Nephron progenitor cell (in vitro differentiated cells): ENCODE measurements at places on chromosomes 5 and 9.

GRCh38 chr5:111649516-111649915 lies 107.5 kb downstream of the NREP start:
- no peak for DNase-seq

DNA sequence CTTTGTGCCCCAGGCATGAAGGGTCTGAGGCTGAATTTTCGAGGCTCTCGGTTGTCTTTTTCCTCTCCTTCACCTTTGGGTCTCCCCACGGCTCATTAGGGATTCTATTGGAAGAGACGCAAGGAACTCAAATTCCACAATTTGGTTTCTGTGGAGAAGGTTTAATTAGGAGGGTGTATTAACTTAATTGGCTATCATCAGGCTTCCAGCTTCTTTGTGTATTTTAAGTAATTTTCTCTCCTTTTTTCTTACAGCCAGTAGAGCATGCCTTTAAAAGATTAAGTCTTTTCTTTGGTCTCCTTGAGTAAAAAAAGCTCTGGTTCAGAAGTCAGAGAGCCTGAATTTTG lies 115.4 kb downstream of the PDZD2 start:
- no peak for DNase-seq

- DNase-seq = no peak
These were observed 17.4 kb downstream of the GPX3 start for GRCh38 chr5:151037561-151038411.

DNA sequence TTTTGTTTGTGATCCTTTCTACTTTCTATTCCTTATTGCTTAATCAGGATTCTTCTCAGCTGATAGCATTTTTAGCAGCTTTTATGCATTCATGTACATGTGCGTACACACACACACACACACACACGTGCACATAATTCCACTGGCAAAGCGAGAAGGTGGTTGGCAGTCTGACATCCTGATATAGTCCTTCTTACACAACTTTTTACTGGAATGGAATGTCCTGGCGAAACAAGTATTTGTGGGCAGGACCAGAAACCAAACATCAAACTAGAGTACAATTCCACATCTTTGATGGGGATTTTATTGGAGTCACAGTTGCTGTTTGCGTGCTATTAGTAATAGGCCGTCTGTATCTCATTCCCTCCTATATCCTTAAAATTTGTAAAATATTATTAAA lies 356.5 kb downstream of the CCDC171 start:
- DNase-seq = no peak

GRCh38 chr9:72542917-72543316 lies 21.5 kb downstream of the TMC1 start:
- DNase-seq = no peak

- peak; percentile 31 for DNase-seq
These were observed 15.3 kb downstream of the PROP1 start for GRCh38 chr5:177980743-177981151.

GRCh38 chr5:76487821-76488220 lies 84.7 kb downstream of the IQGAP2 start:
- DNase-seq = no peak

- DNase-seq = no peak
These were observed 59.1 kb downstream of the CHSY3 start for GRCh38 chr5:129963359-129963758.

DNA sequence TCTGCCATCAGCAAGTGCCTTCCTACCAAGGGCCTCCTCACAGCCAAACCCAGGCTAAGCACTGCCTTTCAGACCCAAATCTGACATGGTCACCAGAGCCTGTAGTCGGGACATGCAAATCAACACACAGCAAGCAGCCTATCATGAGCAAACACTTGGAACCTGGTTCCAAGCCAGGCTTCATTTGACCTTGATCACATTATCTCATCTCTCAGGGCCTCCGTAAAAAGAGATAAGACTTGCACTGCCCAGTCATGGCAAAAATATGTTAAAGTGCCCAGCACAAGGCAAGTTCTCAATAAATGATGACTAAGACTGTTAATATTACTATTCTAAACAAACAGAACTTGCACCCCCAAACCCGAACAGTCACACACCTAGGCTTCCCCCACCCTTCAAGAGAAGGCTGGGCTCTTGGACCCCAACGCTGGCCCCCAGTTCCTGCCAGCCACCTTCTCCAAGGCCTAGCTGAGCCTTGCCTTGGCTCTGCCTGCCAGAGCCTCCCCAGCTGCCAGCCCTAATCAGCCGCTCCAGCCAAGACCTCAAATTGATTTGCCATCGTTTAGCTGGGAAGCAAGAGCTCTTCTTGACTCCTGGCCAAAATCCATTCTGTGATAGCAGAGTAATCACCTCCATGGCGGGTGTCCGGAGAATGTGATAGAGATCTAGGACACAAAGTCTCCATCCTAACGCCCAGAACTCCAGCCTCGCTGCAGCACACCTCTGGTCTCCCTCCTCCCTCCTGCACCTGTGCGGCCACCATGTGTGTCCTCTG lies 18.7 kb downstream of the CPLX2 start:
- DNase-seq = no peak

- no peak for DNase-seq
These were observed 2.6 kb upstream of the TXNDC8 start for GRCh38 chr9:110340306-110340705.

- DNase-seq = peak; percentile 82
These were observed 97.7 kb upstream of the MVB12B start for GRCh38 chr9:126228781-126229444.

- DNase-seq = no peak
These were observed 267.7 kb upstream of the RASA1 start for GRCh38 chr5:86999951-87000350.

DNA sequence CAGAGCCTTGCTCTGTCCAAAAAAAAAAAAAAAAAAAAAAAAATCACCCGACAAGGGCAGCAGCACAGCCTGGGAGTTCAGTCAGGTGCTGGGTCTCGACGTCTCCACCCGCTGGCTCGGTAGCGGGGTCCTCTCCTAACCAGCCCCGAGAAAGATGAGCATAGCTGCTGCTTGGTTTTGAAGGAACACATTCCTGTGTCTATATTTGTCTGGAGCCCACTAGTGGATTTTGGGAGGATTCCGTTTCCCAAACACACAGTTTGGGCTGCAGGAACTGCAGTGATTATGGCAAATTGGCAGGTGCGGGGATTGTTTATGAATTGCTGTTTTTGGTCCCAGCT lies 1.2 kb downstream of the OTULINL start:
- no peak for DNase-seq
